Left lung (tissue), 14 donors: ENCODE measurements at places on chromosomes 12 and 14. TPM values are rescaled to one million over a fixed set of nuclear protein-coding genes. Genes with fewer than 3 reads are reported as not detected.

Gene TTC5
- polyA plus RNA-seq: 27.6 TPM

Gene CPSF2
- polyA plus RNA-seq: 57.2 TPM

GRCh38 chr12:46499901-46500300 lies 127.3 kb upstream of the SLC38A2 start:
- no peaks in the 10 kb centered on the region for H3K27me3 ChIP-seq
- H3K4me1 ChIP-seq: no peaks in the 10 kb centered on the region
- no peak overlapping the region for H3K27ac ChIP-seq
- DNase-seq: no peak
- H3K4me3 ChIP-seq: no peak overlapping the region

DNA sequence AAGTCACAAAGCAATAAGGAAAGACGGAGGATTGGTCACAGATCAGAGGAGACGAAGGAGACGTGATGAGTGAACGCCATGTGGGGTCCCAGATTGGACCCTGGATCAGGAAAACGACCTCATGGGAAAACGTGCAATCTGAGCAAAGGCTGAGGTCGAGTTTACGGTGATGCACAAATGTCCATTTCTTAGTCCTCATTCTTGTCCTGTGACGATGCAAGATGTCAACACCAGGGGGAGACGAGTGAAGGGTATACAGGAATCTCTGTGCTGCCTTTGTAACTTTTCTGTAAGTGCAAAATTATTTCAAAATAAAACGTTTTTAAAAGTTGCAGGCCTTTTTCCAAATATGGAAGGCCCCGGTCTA lies 329.8 kb downstream of the MED13L start:
- no peak for DNase-seq
- H3K36me3 ChIP-seq: no peaks in the 10 kb centered on the region
- H3K27me3 ChIP-seq: no peaks in the 10 kb centered on the region
- H3K4me3 ChIP-seq: no peak overlapping the region
- no peaks in the 10 kb centered on the region for H3K4me1 ChIP-seq

Gene DBX2
- not detected for polyA plus RNA-seq

- H3K4me1 ChIP-seq: no peaks in the 10 kb centered on the region
- no peak overlapping the region for H3K4me3 ChIP-seq
- no peaks in the 10 kb centered on the region for H3K27me3 ChIP-seq
- DNase-seq: no peak
- no peak overlapping the region for H3K27ac ChIP-seq
Measured at GRCh38 chr12:66573605-66574004, 105.3 kb downstream of the GRIP1 start.

GRCh38 chr12:3263282-3263681 lies 186.1 kb downstream of the TSPAN9 start:
- H3K27me3 ChIP-seq: no peaks in the 10 kb centered on the region
- no peaks in the 10 kb centered on the region for H3K4me1 ChIP-seq
- no peak for DNase-seq
- no peak overlapping the region for H3K27ac ChIP-seq
- no peak overlapping the region for H3K4me3 ChIP-seq

DNA sequence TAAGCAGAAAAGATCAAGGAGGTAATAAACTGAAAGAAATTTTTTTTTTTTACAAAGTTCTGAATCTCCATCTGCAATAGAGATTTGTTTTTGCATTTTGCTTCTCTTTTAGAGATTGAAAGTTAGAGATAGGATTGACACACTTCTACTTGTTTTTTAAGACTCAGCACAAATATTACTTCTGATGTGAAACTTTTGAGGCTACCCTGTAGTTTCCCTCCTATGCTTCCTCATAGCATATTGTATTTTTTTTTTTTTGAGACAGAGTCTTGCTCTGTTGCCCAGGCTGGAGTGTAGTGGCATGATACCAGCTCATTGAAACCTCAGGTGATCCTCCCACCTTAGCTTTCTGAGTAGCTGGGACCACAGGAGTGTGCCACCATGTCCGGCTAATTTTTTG lies 32.1 kb upstream of the SGPP1 start:
- DNase-seq: no peak
- no peaks in the 10 kb centered on the region for H3K36me3 ChIP-seq
- H3K4me3 ChIP-seq: no peak overlapping the region
- H3K4me1 ChIP-seq: peaks cover 5% of the 10 kb centered on the region

- no peak overlapping the region for H3K4me3 ChIP-seq
- H3K27me3 ChIP-seq: no peaks in the 10 kb centered on the region
Measured at GRCh38 chr12:113003636-113004035, 25.3 kb downstream of the OAS2 start.

GRCh38 chr14:64337888-64338615 lies 43.9 kb upstream of the ESR2 start:
- H3K4me1 ChIP-seq: peaks cover 19% of the 10 kb centered on the region
- no peaks in the 10 kb centered on the region for H3K36me3 ChIP-seq
- H3K27me3 ChIP-seq: no peaks in the 10 kb centered on the region
- H3K4me3 ChIP-seq: peak overlapping the region; percentile 75
- DNase-seq: peak; percentile 60

DNA sequence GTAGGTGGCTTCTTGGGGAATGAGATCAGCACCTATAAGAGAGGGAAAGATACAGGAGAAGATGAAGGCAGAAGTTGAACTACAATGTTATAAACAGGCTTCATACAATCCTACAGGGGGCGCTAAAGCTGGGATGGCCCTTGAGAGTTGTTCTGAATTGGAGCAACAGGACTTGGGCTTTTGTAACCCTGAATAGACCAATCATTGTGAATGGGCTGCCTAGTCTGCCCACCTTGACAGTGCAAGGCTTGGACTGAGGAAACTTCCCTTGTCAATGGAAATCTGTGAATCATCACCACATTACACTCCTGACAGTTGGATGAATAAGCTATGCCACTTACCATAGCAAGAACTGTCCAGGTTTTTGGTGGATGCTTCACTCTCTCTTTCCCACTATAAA lies 306.1 kb downstream of the KCNC2 start:
- H3K4me3 ChIP-seq: no peak overlapping the region
- H3K4me1 ChIP-seq: no peaks in the 10 kb centered on the region
- DNase-seq: no peak
- no peaks in the 10 kb centered on the region for H3K27me3 ChIP-seq
- H3K36me3 ChIP-seq: no peaks in the 10 kb centered on the region

DNA sequence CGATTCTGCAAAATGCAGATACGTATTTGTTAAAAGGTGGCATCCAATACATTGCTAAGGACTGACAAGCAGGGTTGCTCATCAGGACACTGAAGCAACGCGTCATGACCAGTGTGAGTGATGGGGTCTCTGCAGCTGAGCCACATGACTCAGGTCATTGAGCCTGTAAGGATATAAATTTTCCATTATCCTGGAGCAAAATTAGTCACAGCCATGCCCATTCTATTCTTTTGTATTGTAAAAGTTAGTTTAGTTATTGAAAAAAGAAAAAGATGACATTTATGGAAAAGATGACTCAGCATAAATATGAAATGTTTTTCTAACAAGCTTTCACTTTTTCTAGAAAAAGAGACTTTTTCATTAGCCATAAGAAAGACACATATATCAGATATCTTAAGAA lies 268.0 kb upstream of the TMEM132C start:
- no peaks in the 10 kb centered on the region for H3K4me1 ChIP-seq
- no peak overlapping the region for H3K4me3 ChIP-seq
- no peaks in the 10 kb centered on the region for H3K27me3 ChIP-seq
- DNase-seq: no peak
- no peak overlapping the region for H3K27ac ChIP-seq

DNA sequence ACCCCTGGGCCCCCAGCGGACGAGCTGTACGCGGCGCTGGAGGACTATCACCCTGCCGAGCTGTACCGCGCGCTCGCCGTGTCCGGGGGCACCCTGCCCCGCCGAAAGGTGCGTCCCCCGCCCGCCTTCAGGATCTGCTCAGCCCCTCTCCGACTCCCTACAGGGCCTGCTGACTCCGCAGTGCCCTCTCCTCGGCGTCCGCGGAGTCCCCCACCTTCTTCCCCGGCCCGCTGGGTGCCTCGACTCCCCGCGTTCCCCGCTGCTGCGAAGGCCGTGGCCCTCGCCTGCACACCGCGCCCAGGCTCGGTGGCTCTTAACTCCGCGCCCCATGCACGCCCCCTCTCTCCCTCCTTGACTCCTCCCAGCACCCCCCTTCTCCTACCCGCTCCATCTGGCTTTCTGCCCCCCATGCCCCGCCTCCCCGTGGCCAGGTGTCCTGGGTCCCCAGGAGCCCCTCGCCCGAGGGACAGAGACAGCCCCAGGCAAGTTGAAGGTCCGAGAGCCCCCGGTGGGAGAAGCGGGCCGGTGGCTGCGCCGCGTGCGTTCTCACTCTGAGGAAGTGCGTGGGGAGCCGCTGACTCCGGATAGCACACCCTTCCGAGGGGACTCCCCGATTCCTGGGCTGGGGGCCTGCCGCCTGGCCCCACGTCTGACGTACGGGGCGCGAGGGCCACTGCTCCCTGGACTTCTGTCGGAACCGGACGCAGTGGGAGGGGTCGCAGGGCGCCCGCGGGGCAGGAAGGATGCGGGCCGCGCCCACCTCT lies 594 bp downstream of the TAMALIN start:
- H3K27ac ChIP-seq: peak overlapping the region; percentile 82
- H3K36me3 ChIP-seq: no peaks in the 10 kb centered on the region
- DNase-seq: no peak

- no peak overlapping the region for H3K27ac ChIP-seq
- H3K27me3 ChIP-seq: no peaks in the 10 kb centered on the region
- no peaks in the 10 kb centered on the region for H3K36me3 ChIP-seq
- no peak overlapping the region for H3K4me3 ChIP-seq
- peak; percentile 79 for DNase-seq
Measured at GRCh38 chr12:64256166-64256800, 34.2 kb upstream of the KICS2 start.

Gene MAP3K9
- 5.2 TPM for polyA plus RNA-seq

DNA sequence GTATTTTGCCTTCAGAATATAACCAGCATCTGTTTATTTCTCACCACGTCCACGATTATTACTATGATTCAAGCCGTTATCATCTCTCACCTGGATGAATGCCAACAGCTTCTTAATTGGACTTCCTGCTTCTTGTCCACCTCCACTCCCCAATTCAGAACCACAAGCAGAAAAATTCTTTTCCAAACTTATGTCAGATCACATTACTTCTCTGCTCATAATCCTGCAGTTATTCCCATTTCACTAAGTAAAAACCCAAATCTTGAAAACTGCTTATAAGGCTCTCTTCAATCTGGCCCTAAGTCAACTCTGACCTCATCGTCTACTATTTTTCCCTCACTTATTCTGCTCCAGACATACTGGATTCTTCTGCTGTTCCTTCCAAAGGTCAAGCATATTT lies 2.0 kb downstream of the CRY1 start:
- H3K4me3 ChIP-seq: peak overlapping the region; percentile 99
- H3K27ac ChIP-seq: peak overlapping the region; percentile 95
- DNase-seq: peak; percentile 89
- H3K4me1 ChIP-seq: no peaks in the 10 kb centered on the region
- no peaks in the 10 kb centered on the region for H3K36me3 ChIP-seq
- H3K27me3 ChIP-seq: peaks cover 5% of the 10 kb centered on the region

Gene PTPN21
- 29.8 TPM for polyA plus RNA-seq

Gene SALL2
- polyA plus RNA-seq: 32.3 TPM

DNA sequence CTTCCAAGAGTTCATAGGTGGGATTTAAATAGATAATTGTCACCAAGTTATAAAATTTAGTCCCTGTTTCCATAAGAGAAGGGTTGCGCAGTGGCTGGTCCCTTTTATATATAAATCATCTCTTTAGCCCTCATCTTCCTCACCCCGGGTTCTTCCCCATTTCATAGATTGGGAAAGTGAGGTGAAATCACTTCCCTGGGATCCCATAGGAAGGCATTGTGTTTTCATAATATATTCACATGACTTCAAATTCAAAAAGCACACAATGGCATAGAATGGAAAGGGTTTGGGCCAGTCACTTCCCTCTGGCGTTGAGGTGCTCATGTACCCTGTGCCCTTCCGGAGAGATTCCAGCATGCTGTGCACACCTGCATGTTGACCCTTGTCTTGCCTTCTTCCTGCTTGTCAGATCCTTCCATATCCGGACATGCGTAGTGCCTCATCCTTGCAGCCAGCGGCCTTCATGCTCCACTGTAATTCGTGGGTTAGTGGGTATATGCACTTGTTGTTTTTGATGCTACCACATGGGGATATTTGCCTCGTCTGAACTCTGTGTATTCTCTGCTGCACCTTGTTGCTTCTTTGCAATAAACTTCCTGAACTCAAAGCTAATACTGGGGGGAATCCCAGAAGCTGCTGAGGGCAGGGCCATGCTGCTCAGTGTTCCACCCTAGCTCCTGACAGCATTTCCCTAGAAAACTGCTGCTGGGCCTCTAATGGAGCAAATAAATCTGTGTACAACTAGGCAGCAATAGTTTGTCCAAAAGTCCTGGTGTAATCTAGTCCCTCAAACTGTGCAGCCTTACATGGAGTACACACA lies 59.6 kb downstream of the ANAPC7 start:
- no peak for DNase-seq
- H3K27ac ChIP-seq: no peak overlapping the region
- H3K36me3 ChIP-seq: peaks cover 100% of the 10 kb centered on the region
- peaks cover 15% of the 10 kb centered on the region for H3K4me1 ChIP-seq
- H3K27me3 ChIP-seq: no peaks in the 10 kb centered on the region
- H3K4me3 ChIP-seq: no peak overlapping the region

DNA sequence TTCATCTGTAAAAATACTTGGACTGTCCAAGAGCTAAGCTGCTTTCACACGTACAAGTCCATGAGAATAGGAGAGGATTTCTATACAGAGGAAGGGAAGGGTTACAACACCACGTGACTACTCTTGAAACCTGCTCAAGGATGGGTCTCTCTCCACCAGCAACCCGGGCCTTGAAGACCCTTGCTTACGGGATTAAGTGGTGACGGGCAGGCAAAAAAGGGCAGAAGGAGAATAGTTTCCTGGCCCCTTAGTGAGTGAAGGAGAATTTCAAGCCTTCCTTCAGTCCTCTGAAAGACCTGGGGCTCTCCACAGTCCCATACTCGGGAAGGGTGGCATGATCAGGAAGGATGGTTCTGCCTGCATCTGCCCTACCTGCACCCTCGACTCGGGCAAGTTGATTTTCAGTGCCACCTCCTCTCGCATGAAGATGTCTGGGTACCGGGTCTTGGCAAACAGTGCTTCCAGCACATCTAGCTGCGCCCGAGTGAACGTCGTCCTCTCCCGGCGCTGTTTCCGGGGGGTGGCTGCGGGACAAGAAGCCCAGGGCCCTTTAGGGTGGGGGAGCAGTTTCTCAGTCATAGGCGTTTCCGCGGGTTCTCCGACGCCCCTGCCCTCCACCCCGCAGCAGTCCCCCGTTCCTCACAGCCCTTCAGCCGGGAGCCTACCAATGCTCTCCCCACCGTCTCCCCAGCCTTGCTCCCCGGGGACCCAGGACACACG lies 6.3 kb downstream of the OTX2 start:
- no peaks in the 10 kb centered on the region for H3K36me3 ChIP-seq
- peaks cover 2% of the 10 kb centered on the region for H3K4me1 ChIP-seq
- H3K27ac ChIP-seq: no peak overlapping the region
- peaks cover 96% of the 10 kb centered on the region for H3K27me3 ChIP-seq

Gene KRT71
- polyA plus RNA-seq: not detected

GRCh38 chr12:130960058-130960457 lies 6.4 kb downstream of the ADGRD1 start:
- H3K36me3 ChIP-seq: no peaks in the 10 kb centered on the region
- H3K4me1 ChIP-seq: no peaks in the 10 kb centered on the region
- no peak for DNase-seq
- H3K27ac ChIP-seq: no peak overlapping the region
- H3K27me3 ChIP-seq: peaks cover 4% of the 10 kb centered on the region

- H3K4me1 ChIP-seq: no peaks in the 10 kb centered on the region
- H3K27ac ChIP-seq: no peak overlapping the region
- H3K4me3 ChIP-seq: no peak overlapping the region
- H3K27me3 ChIP-seq: no peaks in the 10 kb centered on the region
Measured at GRCh38 chr12:80142640-80143039, 43.3 kb downstream of the OTOGL start.

- no peaks in the 10 kb centered on the region for H3K4me1 ChIP-seq
- H3K27ac ChIP-seq: no peak overlapping the region
- DNase-seq: no peak
- H3K27me3 ChIP-seq: no peaks in the 10 kb centered on the region
- H3K36me3 ChIP-seq: no peaks in the 10 kb centered on the region
- no peak overlapping the region for H3K4me3 ChIP-seq
Measured at GRCh38 chr12:120283318-120283717, 8.4 kb downstream of the RNU4-2 start.
